ENCODE measurements at places on chromosomes 1 and 21.

GRCh38 chr1:240701412-240701811 lies 89.5 kb upstream of the GREM2 start:
- DNase-seq = no peak

- no peak for DNase-seq
Observed at GRCh38 chr1:94669198-94669597, 127.6 kb upstream of the F3 start.

DNA sequence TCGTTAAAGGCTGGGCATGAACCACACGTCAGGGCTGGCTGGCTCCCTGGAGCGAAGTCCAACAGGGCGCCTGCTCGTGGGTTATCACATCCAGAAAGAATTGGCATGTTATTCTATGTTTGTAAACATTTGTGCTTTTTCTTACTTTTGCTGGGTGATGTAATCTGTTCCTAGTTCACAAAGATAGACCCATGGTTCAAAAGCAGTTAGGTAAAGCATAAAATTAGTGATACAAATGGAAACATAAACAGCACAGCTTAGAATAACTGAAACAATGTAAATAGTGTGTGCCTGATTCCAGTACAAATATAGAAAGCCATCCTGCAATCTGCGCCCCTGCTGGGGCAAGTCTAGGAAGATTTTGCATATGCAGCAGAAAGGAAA lies 184.0 kb upstream of the C1orf174 start:
- DNase-seq = no peak

- no peak for DNase-seq
Observed at GRCh38 chr1:246748867-246749266, 24.7 kb downstream of the SCCPDH start.

- no peak for DNase-seq
Observed at GRCh38 chr1:228034954-228035837, 28.4 kb downstream of the WNT3A start.

- DNase-seq = no peak
Observed at GRCh38 chr21:36999131-36999898, 7.2 kb upstream of the RIPPLY3 start.

DNA sequence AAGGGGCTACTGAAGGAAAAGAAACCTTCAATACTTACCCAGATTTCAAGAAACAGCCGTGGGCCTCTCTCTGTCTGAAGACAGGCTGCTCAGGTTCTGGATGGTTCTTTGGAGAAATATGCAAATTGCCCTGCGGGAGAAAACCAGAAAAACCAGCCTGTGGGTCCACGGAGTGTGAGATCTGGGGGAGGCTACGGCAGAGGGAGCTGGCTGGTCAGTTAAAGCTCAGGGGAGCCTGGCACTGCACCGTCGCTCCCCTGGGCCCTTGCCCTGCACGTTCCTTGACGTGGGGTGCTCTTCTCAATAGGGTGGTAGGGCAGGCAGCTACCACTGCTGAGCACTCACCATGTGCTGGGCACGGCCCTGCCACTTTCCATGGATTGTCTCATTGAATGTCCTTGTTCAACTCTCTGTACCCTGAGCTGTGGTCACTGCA lies 12.7 kb downstream of the TMCO4 start:
- DNase-seq = no peak

DNA sequence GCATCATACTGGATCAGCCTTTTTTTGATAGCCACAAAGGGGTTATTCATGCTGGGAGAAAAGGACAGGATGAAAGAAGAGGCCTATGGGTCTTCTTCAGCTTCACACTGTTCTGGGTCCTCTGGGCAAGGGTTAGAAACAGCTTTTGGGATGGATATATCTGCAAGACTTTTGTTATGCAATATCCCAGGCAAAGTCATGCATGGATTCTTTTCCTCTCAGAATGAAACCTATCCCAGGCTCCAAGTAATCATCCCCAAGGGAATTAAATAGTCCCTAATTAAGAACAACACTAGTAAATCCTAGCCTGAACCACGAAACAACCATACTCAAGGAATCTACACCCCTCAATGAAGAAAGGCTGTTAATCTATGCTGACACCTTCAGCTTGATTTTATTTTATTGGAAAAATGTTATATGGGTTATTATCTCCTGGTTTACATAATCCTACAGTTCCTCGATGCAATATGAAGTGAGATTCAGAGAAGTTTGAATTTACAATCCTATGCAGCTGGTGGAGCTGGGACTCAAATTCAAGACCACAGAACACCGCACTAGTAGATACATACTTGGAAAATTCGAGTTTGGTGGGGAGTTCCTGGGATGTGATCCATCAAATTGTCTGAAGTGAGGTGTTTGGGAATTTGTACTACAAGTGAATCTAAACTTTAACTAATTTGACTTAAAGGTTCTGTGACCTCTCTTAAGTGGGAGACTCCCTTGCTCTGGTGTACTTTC lies 338.6 kb downstream of the TBX15 start:
- no peak for DNase-seq

DNA sequence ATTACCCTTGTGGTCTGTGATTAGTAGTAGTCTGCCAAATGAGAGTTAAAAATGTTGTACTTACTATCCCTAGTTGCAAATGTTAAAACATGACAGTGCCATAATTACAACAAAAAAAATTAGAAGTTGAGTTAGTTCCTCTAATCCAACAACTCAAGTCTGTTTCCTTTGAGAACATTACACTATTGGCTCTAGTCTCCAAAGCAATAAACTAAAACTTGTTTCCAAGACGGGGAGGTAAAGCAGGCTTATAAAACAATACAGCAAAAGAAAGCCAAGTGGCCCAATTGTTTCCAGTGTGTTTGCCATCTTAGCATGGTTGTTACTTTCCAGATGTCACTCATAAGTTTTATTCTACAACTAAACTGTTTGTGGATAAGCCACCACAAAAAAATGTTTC lies 11.6 kb downstream of the KYAT3 start:
- DNase-seq = no peak
